ENCODE measurements at places on chromosomes 13 and 19.

DNA sequence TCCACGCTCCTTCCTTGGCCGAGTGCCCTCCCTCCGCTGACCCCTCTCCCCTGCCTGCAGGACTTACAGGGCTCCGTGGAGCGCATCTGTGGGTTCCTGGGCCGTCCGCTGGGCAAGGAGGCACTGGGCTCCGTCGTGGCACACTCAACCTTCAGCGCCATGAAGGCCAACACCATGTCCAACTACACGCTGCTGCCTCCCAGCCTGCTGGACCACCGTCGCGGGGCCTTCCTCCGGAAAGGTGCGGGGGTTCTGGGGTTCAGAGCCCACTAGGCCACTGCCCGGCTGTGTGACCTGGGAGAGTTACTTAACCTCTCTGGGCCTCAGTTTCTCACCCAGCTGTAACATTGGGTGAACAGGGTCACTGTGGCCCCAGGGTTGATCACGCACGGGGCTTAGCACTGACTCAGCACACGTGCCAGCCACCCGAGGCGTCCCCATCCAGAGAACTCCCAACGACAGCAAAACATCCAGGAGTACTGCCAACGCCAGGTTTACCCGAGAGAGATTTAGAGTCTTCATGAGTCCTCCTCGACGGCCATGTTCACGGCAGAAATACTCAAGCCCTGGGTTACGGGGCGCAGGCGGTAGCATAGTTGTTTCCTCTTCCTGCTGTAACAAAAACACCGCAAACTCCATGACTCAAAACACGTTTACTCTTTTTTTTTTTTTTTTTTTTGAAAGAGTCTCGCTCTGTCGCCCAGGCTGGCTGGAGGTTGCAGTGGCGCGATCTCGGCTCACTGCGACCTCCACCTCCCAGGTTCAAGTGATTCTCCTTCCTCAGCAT lies 9.7 kb upstream of the SPACA4 start:
- peak; percentile 6 for DNase-seq

- no peak for DNase-seq
Measured at GRCh38 chr19:1057176-1057855, 9.7 kb upstream of the ARHGAP45 start.

- peak; percentile 46 for DNase-seq
Measured at GRCh38 chr13:31236211-31236786, 36.5 kb downstream of the B3GLCT start.

- DNase-seq, result peak; percentile 18
Measured at GRCh38 chr13:75550159-75550567, 572 bp downstream of the UCHL3 start.

All from iPS-NIHi11 (cell line).